Stimulated activated CD8-positive, alpha-beta memory T cell treated with anti-CD3 and anti-CD28 coated beads, Interleukin-2, amount 100 ng/mL, for 1 hour (primary cell): ENCODE measurements at places on chromosomes 11 and 22.

DNA sequence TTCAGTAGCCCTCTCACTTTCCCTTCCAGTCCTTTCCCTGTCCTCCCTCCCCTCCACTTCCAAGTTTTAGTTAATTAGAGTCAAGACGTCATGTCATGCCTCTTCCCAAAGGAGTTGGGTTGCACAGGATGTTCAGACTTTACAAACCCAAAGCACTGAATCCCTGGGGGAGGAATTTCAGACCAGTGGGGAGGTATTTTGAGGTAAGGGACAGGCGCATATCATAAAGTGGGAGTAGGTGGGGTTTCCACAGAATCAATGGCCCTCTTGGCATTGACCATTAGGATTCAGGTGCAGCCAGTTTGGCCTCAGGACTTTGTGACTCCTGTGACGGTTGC lies 733 bp upstream of the ACP2 start:
- no peak for DNase-seq

DNA sequence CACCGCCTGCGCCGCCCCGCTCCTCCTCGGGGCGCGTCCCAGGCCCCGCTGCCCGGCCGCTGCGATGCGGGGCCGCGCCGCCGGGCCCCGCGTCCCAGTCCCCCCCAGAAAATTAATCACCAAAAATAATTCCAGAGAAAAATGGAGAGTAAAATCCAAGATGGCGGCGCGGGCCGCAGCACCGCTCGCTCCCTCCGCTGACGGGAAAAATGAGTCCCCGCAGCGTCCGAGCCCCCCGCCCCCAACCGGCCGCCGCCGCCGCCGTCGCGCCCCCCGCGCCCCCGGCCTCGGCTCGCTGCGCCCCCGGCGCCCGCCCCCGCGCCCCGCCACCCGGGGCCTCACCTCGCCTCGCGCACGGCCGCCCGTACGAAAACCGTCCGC lies at the start of gene KMT5B:
Gene KMT5B (minus strand): TSS at position 162 of the 381 bp plus-strand sequence. CDS start 23,220 bp downstream, outside the sequence.
- DNase-seq: peak; percentile 28

DNA sequence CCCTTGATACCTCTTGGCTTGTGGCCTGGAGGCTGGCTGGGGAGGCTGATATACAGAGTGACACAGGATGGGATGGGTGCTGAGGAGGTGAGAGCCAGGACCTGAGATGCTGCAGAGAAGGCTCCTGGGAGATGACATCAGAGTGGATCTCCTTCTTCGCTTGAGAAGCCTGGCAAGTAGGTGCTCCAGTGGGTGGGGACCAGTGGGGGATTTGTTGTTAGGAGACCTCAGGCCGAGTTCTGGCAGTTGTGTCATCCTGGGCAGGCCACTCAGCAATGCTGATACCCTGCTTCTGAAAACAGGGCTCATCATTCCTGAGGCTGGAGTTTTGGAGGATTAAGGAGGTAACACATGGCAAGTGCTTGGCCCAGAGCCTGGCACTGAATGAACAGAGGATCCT lies 1.9 kb upstream of the NDUFV1 start:
- DNase-seq: no peak

GRCh38 chr11:7088921-7089320 lies at the start of gene RBMXL2:
TSS of gene RBMXL2 (plus strand) at chr11:7088998. CDS start at chr11:7089121, 123 bp downstream.
- no peak for DNase-seq

GRCh38 chr11:64181506-64182411 lies 4.2 kb upstream of the STIP1 start:
- peak; percentile 5 for DNase-seq

DNA sequence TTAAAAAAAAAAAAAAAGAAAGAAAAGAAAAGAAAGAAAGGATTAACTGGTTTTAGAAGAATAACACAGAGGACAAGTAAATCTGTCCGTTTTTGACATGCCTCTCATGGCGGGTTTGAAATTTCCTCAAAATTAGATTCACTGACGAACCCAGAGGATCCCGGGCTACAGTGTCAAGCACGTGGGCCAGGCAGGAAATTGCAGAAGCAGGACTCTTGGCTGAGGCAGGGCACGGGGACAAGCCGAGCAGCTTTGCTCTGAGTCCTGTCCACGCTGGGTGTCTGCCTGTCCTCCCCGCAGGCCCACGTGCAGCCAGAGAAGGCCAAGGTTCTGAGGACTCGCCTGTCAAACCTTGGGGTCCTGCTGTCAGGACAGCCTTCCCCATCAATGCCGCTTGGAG lies 24.7 kb downstream of the GAL start:
- DNase-seq: no peak
